SK-N-MC (cell line): ENCODE measurements at places on chromosomes 2 and 18.

DNA sequence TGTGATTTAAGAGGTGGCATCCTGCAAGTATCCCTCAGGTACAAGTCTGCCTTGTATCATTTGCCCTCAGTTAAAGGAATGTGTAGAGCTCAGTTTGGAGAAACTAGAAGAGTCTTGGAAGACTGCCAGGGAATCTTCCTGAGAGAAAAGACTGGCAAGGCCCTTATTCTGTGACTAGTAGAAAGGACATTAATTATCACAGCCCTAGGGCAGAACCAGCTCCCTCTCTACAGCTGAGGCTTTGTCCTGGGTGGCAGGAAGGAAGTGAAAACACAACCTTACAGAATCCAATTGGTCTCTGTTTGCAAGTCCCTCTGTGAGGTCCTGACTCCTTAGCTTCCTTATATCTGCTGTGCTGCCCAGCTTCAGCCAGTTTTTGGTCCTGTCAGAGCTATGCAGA, 385.9 kb upstream of the CYRIA start:
- peak; percentile 42 for DNase-seq

- DNase-seq: no peak
Measured at GRCh38 chr2:215370112-215370965, 58.5 kb downstream of the ATIC start.

GRCh38 chr2:157748371-157749142, 119.9 kb upstream of the ACVR1C start:
- no peak for DNase-seq

DNA sequence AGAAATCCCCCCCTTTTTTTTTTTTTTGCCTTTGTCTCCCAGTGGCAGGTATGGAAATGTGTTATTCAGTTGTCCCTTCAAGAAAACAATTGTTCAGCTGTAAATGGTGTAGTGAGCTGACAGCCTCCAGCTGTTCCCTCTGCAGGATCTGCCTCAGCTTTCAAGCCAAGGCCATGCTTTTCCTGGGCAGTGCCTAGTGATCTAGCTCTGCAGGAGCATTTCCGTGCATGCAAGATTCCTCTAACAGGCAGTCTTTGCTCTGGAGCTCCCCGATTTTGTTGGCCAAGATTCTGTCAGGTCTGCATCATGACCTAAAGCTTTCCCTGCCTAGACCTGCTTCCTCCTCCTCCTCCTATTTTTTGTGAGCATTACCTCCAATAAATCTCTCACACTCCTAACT, 300.7 kb upstream of the UBE2E3 start:
- no peak for DNase-seq

DNA sequence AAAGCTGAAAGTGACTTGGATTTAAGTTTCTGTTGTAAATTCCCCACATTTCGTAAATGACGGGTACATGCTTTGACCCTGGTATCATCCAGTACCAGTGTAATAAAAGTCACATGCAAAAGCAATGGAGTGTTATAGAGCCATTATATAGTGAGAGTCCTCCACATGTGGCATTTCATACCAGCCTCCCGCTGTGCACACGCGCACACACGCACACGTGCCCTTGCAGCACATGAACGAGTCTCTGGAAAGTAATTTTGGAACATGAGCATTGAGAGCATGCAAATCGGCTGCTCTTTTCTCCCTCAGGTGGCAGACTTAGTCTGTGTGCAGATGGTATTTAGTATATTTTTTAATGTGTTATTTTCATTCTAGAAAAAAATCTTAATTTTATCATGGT, 198.1 kb downstream of the ZNF407 start:
- DNase-seq: no peak

- no peak for DNase-seq
Measured at GRCh38 chr2:185947722-185948121, 209.1 kb downstream of the FSIP2 start.
